ENCODE measurements at places on chromosomes 13 and 19.

- peak; percentile 8 for DNase-seq
Measured at GRCh38 chr19:38977445-38978325, 2.1 kb upstream of the FBXO17 start.

DNA sequence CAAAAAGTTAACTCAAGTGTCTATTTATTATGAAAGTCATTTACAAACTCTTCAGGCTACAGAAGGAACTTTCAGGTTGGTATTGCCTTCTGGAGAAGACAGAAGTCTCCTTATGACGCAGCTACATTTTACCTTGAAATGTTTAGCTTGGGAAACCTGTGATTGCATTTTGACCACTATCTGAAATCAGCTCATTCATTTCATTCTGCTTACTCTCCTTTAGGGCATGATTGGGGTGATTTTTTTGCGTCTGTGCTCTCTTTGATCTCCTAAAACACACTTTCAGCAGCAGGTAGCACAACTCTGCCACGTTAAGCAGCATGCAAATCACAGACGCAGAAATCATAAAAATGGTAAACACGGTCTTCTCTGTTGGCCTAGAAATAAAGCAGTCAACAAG lies 9.6 kb downstream of the GJB6 start:
- no peak for DNase-seq

GRCh38 chr13:56271686-56272085 lies 869.0 kb upstream of the PRR20A start:
- no peak for DNase-seq

DNA sequence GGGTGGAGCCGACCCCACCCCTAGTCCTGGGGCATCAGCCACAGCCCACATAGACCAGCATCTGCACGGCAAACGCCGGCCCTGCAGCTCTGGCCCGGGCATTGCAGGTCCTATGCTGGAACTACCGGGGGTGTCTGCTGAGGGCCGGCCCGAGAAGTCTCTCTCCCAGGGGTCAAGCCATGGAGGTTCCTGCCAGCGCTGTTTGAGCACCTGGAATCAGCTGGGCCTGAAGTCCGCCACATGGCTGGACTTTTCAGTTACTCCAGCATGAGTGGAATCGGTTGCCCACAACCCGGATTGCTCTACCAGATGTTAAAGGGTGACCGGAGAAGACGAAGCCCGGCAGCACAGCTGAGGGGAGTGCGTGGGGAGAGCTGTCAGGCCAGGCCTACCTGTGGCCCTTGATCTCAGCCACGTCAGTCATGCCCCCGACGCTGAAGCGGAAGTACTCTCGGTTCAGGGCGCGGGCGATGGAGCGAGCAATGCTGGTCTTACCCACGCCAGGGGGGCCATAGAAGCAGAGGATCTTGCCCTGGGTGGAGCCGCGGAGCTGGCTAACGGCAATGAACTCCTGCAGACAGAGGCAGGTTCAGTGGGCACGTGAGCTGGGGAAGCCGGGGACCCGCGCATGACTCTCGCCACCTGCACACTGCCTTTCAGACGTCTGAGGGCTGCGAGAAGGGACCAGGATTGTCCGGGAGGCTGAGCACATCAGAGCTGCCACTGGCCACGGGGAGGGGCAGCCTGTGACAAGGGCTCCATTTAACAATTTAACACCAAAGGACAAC lies 8.7 kb downstream of the RPL36 start:
- DNase-seq: no peak

DNA sequence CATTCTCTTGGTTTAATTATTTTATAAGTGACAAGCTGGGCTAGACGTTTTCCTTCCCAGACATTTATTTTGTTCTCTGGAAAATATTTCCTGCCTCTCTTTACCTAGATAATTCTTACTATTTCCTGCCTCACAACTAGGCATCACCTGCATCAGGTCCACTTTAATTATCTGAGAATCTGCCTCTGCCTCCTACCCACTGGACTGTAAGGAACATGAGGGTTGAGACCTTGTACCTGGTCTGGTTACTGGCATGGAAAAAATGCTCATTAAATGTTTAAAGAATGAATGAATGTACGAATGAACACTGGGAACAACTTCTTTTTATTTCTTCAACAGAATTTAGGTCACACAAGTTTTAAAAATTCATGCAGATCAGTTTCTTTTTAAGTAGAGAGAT lies 13.4 kb upstream of the METTL21C start:
- DNase-seq: no peak

GRCh38 chr19:23440791-23441190 lies 45.5 kb upstream of the ZNF91 start:
- no peak for DNase-seq

All from activated CD4-positive, alpha-beta T cell treated with anti-CD3 and anti-CD28 coated beads for 24 hours (primary cell).